ENCODE measurements at places on chromosomes 12 and 14. TPM values are rescaled to one million over a fixed set of nuclear protein-coding genes. Genes with fewer than 3 reads are reported as not detected.
A peak's percentile ranks its signal among the peaks of the same experiment; 100 is the strongest.

Gene NUMB
- 84.0 TPM for total RNA-seq

GRCh38 chr14:42429401-42429800, 822.7 kb downstream of the LRFN5 start:
- no peak for DNase-seq

- DNase-seq = no peak
Observed at GRCh38 chr14:91354221-91354916, 63.3 kb downstream of the CCDC88C start.

- DNase-seq = no peak
Observed at GRCh38 chr14:45144658-45145057, 8.9 kb downstream of the FANCM start.

Gene KCNMB4
- 1.4 TPM for total RNA-seq

DNA sequence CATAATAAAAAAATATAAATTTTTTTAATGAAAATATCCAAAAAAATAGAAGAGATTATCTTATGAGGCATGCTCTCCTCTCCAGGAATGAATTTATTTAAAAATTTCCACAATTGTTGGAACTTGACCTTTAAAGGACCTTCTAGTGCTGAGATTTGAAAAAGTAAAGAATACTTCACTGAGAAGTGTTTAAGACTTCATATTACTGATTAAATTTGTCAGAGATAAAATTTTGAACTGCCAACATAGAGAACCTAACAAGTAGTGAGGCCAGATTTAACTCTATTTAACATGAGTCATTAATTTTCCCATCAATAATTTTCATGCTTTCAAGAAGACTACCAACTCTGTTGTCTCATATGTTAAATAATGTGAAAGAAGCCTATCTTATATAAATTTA, 14.5 kb downstream of the CAPRIN2 start:
- DNase-seq = no peak

Gene ANKRD33
- not detected for total RNA-seq

DNA sequence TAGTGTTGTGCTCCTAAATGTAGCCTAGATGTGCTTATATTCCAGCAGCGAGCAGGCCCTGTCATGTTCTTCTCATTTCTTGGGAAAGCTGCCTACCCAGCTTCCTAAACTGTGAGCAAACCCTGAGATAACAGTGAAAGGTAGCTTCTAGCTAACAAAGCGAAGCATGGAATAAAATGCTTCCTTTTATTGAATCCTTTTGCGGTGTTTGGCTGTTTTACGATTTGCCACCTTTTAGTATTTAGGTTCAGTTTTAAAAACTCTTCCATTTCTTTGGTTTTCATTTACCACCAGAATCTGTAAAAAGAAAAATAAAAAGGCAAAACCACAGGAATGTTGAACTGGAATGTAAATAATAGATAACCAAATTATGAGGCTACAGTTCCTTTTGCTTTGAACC, 5.0 kb upstream of the PKP2 start:
- no peak for DNase-seq

GRCh38 chr14:71206766-71207371, 299.6 kb downstream of the PCNX1 start:
- DNase-seq = no peak

Gene SPRYD3
- total RNA-seq = 45.8 TPM

GRCh38 chr14:98321841-98322240, 950.2 kb downstream of the BCL11B start:
- no peak for DNase-seq

- no peak for DNase-seq
Observed at GRCh38 chr12:13087766-13088165, 15.7 kb downstream of the GSG1 start.

- peak; percentile 27 for DNase-seq
Observed at GRCh38 chr12:65740873-65741600, 83.2 kb upstream of the HMGA2 start.

DNA sequence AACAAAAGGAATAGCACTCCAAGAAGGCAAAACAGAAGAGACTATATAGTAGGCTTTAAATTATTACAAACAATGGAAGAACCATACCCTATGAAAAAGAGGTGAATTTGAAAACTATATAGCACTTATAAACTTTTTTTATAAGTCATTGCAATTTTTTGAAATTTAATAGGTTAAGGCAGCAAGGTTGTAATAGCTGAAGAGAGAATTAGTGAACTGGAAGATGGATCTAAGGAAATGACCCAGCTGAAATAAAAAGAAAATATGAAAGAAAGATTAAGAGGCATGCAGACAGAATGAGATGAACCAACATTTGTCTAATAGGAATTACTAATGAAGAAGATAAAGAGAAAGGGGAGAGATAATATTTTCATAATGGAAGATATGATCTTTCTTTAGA, 9.8 kb downstream of the TESC start:
- no peak for DNase-seq

Gene SPIC
- not detected for total RNA-seq

Gene VDR
- total RNA-seq = 1.6 TPM

Gene IL26
- not detected for total RNA-seq

DNA sequence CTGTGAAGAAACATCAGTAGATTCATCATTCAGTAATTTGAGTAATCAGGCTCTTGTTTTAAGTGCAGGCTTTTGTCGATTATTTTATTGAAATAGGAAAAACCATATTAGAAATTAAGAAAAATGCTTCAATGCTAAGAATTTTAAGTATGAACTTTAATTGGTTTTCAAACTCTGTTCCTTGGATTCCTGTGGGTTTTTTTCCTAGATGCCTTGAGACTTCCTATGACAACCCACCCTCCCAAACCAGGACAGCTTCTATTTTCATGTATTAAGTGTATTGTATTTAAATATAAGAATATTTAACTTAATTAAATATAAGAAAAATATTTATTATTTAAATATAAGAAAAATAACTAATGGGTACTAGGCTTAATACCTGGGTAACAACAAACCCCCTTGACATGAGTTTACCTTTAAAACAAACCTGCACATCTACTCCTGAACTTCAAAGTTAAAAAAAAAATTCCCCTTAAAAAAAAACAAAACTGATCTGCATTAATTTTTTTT, 3.0 kb downstream of the ARHGAP5 start:
- no peak for DNase-seq

- no peak for DNase-seq
Observed at GRCh38 chr12:26338586-26339572, 143.5 kb downstream of the SSPN start.

GRCh38 chr12:87201598-87201997, 827.6 kb downstream of the C12orf50 start:
- DNase-seq = no peak

DNA sequence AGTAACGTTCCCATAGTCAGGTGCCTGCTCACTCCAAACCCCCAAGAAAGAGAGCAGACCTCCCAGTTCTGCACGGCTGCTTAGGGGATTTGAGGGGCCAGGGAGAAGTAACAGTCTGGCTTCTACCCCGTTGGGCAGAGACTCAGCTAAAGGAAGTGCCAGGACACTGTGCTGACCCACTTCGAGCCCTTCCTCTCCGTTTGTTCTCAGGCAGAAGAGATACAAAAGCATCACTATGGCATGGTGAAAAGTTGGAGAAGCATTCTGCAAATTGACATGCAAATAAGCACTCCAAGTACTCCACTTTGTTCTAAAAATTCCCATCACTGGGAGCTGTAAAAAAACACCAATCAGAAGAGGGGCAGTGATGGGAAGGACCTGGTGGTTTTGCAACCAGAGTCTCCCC, 239.1 kb downstream of the EGLN3 start:
- no peak for DNase-seq

- no peak for DNase-seq
Observed at GRCh38 chr14:94663965-94664704, 51.9 kb downstream of the SERPINA3 start.

DNA sequence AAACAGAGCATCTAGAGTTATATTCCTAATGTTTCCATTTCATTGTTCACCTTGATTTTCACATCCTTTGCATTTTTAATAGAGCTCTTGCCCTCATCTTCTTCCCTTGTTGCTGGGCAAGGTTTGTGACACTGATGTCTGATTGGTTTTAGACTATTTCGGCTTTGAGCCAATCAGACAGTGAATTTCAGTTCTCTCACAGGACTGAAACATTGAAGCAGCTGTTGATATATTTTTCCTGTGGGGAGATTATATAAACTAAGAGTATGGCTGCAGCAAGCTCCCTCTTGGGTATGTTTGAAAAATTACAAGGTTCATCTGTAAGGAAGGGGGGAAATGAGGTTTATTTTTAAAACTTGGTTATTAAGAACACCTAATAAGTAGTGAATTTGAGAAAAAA, 51.2 kb downstream of the ATF7IP start:
- no peak for DNase-seq

GRCh38 chr14:100755649-100756048, 29.0 kb downstream of the DLK1 start:
- DNase-seq = no peak

- DNase-seq = peak; percentile 25
Observed at GRCh38 chr12:112168561-112168971, 43.2 kb downstream of the TRAFD1 start.
